ENCODE measurements at places on chromosomes 5 and 9.

DNA sequence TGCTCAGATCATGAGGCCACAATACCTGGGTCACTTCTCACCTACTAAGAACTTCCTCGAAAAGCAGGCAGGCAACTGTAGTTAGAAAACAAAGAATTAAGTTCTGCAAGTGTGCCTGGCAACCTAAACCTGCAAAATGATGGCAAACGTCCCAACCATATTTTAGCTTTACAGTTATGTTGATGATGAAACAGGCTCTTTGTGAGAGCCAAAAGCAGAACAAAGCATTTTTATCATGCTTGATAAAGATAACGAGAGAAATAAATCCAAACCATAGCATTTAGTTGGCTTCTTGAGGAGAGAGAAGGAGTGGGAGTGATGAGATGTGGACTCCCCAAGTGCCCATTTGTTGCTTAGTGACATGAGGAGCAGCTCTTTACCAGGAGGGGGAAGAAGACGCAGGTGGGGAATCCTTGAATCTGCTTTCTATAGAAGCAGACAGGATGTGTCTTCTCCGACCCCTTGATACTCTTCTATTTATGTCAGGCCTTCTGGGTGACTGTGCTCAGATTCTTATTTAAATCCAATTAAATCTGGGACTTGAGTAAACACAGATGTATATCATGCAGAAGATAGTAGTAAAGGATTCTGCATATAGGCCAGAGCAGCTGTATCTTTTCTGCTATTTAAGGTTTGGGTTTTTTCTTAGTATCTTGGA, 221.2 kb downstream of the TMEM167A start:
- no peak for DNase-seq

- no peak for DNase-seq
These were observed 34.5 kb upstream of the MED10 start for GRCh38 chr5:6412811-6413210.

- DNase-seq, result no peak
These were observed 11.0 kb downstream of the CDH10 start for GRCh38 chr5:24633715-24634325.

DNA sequence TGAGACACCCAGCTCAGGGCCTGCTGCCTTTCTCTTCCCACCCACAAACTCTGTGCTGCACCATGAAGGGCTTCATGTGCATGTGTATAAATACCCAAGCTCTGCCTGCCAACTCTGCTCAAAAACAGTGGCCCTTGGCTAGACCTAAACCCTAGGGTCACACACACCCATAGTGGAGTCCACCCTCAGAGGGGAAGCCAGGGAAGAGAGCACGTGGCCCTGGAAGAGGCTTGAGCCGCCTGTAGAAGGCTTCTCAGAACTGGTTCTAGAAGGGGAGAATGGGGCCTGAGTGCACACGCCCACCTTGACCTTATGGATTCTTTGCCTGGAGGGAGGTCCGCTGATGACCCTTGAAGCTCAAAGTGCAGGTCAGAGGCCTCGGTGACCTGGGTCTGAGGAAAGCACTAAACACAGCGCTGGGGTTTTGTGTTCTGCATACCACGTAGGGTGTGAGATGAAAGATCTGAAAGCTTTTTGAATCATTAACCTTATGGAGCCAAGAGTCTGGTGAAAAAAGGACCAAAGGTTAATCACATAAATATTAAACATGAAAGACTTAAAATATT, 60.6 kb downstream of the CYFIP2 start:
- DNase-seq, result no peak

GRCh38 chr5:168773226-168773625, 194.1 kb upstream of the PANK3 start:
- DNase-seq, result no peak

DNA sequence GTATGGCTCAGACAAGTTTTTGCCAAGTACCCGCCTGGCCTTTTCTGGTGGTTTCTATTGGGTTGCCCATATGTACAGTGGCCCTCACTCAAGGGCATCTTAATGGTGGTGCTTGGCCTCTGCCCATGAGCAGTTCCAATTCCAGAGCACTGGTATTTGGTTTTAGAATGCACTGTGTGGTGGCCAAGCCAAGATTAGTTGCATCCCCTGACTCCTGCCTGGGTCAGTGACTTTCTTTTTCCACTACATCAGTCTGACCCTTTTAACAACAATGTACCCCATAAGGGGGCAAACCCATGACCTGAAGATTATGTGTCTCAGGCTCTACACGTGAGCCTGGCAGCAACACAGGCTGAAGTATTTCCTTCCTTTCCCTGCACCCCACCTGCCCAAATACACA, 34.2 kb downstream of the NPR3 start:
- DNase-seq, result no peak

- DNase-seq, result no peak
These were observed 65.6 kb downstream of the TLE1 start for GRCh38 chr9:81623778-81624177.

DNA sequence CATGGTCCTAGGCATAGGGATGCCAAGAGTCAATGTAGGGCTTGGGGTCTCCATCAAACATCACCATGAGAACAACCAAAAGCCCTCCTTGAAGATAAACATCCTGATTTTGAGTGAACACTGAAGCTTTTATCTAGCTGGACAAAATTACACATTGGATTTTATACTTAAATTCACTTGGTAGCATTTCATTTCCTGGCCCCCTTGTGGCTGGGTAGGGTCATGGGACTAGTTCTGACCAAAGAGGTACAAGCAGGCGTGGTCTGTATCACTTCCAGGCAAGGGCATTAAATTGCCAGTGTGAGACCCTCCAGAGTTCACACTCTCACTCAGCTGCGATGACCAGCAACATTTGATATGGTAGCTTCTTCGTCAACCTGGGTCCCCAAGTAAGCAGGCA, 320.3 kb downstream of the ACTL7B start:
- DNase-seq, result no peak

DNA sequence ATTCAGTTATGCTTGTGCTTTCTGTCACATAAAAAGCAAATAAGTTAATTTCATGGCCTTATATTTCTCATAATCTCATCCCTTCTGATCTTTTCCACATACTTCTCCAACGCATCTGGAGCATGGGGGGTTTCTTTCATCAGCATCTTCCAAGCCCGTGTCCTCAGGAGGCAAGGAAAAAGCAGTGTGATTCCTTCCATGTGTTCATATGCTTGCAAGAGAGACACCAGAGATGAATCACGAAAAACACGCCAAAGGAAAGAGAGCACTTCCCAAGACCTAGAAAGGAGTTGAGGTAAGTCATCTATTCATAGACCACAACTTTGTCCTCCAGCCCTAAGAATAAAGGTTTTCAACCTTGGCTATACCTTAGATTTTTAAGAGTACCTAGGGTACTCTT, 26.0 kb upstream of the SVEP1 start:
- DNase-seq, result no peak

GRCh38 chr5:56973473-56973872, 21.6 kb upstream of the MIER3 start:
- no peak for DNase-seq

- DNase-seq, result no peak
These were observed 41.9 kb downstream of the BNC2 start for GRCh38 chr9:16828340-16829281.

- no peak for DNase-seq
These were observed 237.8 kb upstream of the GAS1 start for GRCh38 chr9:87184956-87185642.

All from stimulated activated CD8-positive, alpha-beta memory T cell treated with anti-CD3 and anti-CD28 coated beads, Interleukin-15, amount 100 ng/mL, for 4 hours (primary cell).